Right lung (tissue), 10 donors: ENCODE measurements at places on chromosomes 12 and 14.

GRCh38 chr12:59252731-59253130 lies 332.4 kb upstream of the LRIG3 start:
- DNase-seq: no peak

GRCh38 chr12:132771126-132771838 lies 9.7 kb upstream of the ANKLE2 start:
- DNase-seq: no peak

DNA sequence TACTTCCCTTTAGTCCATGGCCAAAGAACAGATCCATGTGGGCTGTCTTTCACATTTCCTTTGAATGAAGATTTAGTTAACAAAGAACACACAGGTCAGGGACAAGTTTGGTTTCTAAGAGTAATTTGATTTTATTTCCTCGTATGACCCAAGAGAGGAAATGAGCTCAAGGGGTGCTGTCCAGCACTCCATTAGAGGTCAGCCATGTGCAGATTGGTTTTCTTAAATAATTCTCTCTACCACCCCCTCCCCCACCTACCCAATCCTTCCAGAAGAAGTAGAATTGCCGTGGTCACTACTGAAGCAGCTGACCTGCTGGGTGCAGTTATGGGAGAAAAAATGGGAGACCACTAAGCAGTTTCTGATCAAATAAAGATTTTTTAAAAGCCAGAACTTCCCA lies 13.9 kb upstream of the OAS1 start:
- no peak for DNase-seq

GRCh38 chr12:123782997-123783792 lies 21.1 kb downstream of the DNAH10 start:
- no peak for DNase-seq

DNA sequence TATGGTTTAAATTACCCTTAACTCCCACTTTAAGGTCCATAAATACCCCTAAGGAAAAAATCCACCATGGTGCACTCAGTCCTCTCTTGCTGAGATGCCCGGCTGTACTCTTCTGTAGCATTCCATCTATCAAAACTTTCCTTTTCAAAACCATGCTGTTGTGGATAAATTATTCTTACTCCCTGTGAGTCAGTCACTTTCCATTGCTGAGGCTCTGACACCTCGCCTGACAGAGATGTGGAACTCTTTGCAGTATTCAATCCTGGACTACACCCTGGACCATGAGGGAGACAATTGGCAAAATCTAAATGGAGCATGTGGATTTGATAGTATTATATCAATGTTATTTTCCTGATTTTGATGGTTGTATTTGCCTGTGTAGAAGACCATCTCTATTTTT lies 49.1 kb downstream of the AVPR1A start:
- no peak for DNase-seq

DNA sequence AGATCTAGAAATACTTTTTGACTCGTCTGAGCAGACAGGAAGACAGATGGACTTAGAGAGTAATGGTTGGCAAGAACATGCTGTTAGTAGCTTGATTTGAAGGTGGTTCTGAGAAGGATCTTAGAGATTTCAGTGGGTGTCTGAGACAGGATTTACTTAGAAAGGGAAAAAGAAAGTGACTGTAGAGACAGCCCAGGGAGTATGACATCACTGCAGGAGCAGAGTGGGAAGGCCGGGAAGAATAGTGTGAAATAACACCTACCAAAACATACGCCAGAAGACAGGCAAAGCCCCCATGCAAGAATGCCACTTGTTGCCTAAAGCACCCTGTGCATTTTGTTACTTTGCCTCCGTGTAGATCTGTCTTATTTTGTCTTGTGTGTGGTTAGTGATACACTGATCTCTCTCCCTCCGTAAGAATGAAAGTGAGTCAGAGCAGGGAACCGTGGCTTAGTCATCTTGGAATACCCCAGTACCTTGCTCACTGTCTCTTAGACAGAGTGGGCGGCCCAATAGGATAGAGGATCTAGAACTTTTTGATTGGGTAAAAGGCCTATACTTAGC lies 161.3 kb upstream of the IFNG-AS1 start:
- peak; percentile 7 for DNase-seq

DNA sequence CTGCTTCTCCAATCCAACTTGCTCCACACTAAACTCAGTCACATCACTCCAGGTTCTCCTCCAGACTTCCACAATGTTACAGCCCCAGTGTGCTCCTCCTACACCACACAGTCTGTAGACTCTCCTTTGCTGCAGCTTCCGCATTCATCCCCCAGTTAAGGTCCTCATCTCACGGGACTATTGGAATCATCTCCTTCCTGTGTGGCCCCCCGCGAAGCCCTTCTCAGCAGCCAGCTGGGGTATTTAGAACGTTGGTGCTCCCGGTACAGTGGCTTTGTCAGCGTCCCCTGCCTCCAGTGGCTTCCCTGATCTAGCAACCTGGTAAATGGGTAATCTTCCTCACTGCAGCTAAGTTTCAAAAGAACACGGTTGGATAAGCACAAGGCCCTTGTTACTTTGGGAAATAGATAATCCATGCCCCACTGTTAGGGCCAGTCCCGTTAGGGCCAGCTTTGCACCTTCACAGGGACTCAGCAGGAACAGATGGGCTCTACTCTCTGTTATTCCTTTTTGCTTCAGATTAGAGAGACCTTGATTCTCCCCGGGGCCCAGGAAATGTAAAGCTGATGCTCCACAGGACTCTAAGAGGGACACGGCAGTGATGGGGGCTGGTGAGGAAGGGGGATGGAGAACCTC lies 823 bp upstream of the TSPAN11 start:
- no peak for DNase-seq

GRCh38 chr14:88851587-88851986 lies 27.1 kb downstream of the TTC8 start:
- no peak for DNase-seq

- no peak for DNase-seq
These were observed 499 bp upstream of the PRKAG1 start for GRCh38 chr12:49019120-49019430.

GRCh38 chr14:45916340-45916953 lies 663.4 kb upstream of the MIS18BP1 start:
- no peak for DNase-seq

DNA sequence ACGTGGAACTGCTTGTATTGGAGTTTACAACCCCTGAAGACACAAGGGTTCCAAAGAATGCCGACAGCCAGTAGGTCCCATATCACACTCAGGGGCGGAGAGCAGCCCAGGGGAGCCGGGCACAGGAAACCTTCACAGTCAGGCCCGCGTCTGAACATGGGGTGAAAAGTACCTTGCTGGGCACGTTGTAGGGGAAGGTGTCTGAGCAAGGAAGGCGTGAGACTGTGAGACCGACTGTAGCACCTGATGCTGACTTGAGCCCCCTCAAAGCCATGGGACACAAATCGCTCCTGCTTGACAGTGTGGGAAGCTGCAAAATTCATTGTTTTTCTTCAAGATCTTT lies 14.7 kb downstream of the RIMBP2 start:
- no peak for DNase-seq

- DNase-seq: no peak
These were observed 1.1 kb downstream of the KMT2D start for GRCh38 chr12:49059299-49060171.

DNA sequence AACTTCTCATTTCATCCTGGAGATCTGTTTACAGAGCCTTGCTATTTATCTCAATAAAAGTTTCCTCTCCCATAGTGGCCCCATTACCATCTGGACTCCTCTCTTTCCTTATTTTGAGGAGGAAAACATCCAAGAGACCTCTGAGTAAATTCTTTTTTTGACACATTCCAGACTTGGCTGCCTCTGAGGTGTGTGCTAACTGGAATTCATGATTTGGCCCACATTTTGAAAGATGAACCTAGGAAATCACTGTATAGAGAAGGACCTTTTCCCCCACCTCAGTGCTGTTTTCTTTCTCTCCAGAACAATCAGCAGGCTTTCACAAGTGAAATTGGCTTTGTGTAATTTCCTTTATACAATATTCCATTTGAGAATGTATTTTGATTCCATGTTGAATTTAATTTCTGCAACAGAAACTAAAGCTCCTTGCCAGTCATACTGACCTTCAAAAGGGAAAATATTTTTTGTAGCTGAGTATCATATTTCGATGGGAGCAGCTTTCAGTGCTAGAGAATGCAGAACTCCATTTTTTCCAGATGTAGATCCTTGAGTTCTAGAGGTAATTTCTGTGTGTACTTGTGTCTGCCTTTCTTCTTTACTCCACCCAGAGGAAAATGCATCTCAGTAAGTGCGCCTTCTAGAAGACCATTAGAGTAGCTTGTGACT lies 244.9 kb upstream of the RGS6 start:
- no peak for DNase-seq

- peak; percentile 12 for DNase-seq
These were observed 69.4 kb downstream of the ATXN2 start for GRCh38 chr12:111529424-111530368.

DNA sequence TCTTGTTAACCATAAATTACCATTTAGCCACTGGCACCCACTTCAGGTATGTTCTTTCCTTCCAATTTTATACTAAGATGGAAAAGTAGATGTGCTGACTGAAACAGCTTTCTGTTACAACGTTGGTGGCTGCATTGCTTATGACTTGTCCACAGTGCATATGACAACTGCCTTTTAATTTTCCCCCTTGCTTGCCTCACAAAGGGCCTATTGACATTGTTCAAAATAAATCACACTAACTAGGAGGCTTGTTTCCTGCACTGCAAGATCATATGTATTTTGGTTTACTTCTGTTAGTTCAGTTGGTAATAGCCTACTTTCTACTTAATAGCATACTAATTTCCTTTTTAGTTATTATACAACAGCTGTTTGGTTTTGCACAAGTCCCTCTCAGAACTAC lies 55.4 kb downstream of the SCAF11 start:
- no peak for DNase-seq

- DNase-seq: no peak
These were observed 108.3 kb downstream of the SMOC1 start for GRCh38 chr14:69987406-69988121.

- no peak for DNase-seq
These were observed 35.3 kb upstream of the TTC7B start for GRCh38 chr14:90851327-90852036.

GRCh38 chr14:89405712-89406111 lies 11.3 kb downstream of the FOXN3 start:
- no peak for DNase-seq

GRCh38 chr12:111427417-111428074 lies 21.8 kb downstream of the SH2B3 start:
- no peak for DNase-seq

DNA sequence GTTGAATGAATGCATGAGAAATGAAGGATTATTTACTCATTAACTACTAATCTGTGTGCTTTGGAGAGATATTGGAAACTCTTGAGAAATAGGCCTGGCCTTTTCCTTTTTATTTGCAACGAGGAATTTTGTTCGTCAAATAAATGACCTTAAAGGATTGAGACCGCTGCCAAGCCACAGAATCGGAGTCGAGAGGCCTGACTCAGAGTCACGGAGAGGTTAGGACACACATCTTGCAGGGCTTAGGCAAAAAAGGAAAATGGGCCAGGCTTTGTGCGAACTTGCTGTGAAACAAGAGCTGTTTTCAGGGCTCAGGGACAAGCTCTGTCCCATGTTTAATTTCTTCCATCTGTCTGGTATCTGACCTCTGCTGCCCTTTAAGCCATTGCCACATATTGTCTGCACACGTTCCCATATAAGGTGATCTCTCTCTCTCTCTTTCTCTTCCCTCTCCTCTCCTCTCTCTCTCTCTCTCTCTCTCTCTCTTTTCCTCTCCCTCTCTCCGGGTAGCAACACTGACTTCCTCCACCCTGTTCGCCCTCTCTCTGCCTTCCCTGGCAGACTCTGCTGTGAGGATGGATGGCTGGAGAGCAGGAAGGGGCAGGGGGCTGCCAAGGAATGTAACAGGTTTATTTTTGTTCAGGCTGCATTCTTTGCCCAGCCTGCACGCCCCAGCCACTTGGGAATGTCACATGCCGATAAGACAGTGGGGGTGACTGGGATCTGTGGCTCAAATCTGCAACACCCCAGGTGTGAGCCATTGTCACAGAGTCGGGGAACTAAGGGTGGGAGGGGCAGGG lies 14.9 kb upstream of the IFT81 start:
- peak; percentile 80 for DNase-seq

- no peak for DNase-seq
These were observed 453.7 kb upstream of the RGS6 start for GRCh38 chr14:71478542-71478941.

DNA sequence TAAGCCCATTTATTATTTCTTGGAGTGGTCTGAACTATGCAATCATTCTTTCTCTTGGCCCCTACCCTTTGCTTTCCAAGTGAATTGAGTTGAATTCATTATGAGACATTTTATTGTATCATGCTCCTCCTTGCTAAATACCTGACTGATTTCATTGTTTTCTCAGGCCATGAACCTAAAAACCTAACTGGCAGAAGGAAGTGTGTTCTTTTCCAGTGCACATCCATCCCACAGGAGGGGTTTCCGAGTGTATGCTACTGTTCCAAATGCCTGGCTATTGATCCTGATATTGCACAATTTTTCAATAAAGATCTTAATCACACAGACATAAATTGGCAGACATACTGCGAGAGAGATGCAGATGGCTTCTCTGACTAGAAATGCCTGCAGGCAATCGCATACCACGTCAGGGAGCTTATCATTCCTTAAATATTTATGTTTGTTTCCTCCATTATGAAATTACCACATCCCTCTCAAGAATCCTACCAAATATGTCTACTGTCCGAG lies 162.2 kb upstream of the EGLN3 start:
- no peak for DNase-seq

- peak; percentile 80 for DNase-seq
These were observed 8.3 kb downstream of the PXN start for GRCh38 chr12:120257041-120257821.

DNA sequence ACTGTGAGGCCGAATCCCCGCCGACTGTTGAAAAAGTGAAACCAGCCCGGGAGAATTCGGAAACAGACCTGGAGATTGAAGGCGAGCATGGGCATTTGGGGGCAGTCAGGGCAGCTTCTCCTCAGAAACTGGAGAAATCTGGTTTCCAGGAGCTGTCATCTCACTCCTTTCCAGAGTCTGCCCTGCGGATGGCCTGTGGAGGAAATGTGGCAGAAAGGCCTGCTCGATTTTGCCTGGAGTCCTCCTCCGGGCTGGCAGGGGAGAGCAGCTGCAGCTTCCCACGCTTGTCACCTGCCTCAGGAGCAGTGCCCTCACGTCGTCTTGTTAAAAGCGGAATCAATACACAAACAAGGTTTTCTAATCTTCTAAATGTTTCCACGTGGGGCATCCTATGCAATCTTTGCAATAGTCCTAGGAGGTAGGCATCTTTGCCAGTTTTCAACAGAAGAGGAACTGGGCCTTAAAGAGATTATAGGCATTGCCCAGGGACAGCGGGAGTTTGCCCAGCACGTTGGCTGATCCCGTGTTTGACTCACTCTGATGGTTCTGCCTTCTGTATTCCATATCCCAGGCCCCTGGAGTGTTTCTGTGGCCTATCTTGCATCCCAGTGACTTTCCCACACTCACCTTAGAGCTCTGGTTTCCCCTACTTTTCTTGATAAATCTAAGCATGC lies 2.3 kb downstream of the LRRC74A start:
- no peak for DNase-seq

DNA sequence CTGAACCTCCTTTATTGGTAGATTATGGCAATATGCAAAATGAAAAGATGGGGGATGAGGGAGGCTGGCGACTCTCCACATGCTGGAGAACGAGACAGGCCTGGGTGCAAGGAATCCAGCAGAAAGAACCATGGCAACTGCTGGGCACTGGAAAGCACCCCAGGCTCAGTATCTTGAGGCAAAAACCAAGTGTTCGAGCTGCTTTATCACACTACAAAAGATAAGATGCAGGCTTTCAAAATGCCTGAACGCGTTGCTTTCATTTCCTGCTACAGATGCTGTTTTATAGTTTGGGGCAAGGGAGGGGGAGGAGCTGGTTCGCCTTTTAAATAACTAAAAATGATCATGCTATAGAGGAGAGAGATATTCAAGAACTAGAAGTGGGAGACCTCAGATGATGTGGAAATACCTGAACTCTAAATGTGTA lies 38.9 kb downstream of the NIN start:
- DNase-seq: no peak
